ENCODE measurements at places on chromosomes 2 and 18. TPM values are rescaled to one million over a fixed set of nuclear protein-coding genes. Genes with fewer than 3 reads are reported as not detected.

Gene CRACDL
- total RNA-seq = 1.0 TPM

DNA sequence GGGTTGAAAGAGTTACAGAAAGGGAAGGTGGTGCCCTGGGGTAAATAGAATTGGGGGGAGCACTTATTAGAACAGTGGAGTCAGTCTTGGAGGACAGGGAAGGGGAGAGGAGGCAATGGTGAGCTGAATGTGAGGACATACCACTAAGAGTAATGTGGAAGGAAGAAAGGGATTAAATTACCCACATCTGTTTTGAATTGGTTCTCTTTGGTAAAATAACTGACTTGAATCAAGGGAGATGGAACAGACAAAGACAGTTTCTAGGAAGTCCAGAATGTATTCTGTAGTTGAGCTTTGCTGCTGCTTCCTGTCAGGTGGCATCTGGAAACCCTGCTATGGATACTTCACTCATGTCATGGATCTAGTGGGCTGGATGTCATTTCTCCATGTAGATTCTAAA, 6.7 kb downstream of the SETBP1 start:
- DNase-seq = no peak

DNA sequence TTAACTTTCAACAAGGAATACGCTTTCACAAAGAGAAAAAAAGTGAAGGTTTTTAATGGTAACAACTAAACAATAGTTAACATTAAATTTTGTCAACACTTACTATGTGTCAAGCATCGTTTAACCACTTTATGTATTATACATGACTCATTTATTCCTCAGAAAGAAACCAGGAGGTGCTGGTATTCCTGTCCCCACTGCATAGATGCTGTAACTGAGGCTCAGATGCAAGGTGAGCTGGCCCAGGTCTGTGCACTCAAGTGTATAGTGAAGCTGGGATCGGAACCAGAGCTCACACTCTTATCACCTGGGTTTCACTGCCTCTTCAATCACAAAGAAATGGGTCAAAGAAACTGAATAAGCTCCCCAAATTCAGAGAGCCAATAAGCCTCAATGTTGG, 16.5 kb downstream of the FBXO15 start:
- DNase-seq = no peak

- no peak for DNase-seq
These were observed 26.9 kb downstream of the ICA1L start for GRCh38 chr2:202844656-202845055.

GRCh38 chr2:205682971-205683501, 735 bp downstream of the NRP2 start:
- no peak for DNase-seq

- no peak for DNase-seq
These were observed 3.4 kb downstream of the CYP26B1 start for GRCh38 chr2:72144274-72144631.

Gene REG1B
- not detected for total RNA-seq

Gene EPB41L5
- 7.1 TPM for total RNA-seq

DNA sequence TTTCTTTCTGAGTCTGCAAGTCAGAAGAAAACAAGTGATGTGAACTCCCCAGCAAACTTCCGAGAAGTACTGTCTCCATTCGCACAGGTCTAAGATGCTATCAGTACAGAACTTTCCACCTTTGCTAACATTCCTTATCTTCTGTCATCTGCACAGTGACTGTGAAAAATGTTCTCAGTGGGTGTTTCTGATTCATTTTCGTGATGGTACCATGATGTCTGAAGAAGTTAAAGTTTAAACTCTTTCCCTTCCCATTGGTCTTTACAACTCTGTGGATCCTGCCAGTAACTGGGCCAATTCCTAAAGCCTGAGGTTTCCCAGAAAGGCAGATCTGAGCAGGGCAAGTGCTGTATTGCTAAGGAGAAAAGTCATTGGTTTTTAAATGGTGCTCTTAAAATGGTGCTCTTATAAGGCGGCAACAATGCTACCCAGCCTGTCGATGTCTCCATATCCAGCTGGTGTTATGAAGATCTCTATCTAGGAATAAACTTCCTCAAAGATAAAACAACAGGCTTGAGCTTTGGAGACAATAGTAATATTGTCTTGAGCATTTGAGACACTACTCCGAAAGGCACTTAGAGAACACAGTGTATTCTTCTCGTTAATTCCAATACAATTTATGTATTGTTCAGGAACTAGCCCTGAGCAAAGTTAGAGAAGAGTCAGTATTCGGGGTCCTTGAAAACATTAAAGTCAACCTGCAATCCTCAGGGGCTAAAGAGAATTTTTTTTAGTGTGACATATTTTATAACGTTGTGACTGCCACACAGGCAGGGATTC, 232.3 kb downstream of the OSR1 start:
- DNase-seq = peak; percentile 84

GRCh38 chr2:6916736-6917070, 509 bp upstream of the RNF144A start:
- no peak for DNase-seq

DNA sequence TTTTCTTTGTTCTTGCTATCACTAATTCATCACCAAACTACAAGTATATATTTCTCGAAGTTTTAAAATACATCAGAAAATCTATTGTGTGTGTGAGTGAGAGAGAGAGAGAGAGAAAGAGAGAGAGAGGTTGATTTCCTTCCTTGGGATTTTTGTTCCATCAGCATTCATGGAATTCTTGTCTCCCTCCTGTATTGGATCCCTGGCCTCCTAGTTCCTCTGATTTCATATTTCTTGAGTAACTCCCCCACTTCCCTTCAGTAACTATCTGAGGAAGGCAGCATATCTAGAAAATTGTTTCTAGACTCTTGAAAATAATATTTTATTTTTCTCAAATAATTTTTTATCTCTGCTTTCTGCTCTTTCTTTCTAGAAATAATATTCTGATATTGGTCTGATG, 13.3 kb upstream of the ACTR2 start:
- DNase-seq = no peak

Gene TMEM214
- total RNA-seq = 88.5 TPM

- no peak for DNase-seq
These were observed 107.3 kb downstream of the CABYR start for GRCh38 chr18:24246143-24246542.

DNA sequence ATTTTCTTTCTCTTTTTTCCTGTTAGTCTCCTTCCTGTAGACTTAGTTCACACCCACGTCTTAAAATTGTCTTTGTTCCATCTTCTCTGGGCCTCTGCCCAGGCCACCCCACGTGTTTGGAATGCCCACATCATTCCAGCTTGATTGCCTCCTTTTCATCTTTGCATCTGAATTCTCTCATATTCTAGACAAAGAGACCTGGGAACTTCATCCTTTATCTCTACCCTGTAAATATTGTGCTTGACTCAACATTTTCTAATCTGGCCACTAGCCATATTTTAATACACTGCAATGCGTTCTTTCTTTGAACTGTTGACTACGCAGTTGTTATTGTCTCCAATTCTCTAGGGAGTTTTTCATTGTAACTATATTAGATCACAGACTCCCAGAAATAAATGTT, 187.5 kb upstream of the NRXN1 start:
- no peak for DNase-seq

DNA sequence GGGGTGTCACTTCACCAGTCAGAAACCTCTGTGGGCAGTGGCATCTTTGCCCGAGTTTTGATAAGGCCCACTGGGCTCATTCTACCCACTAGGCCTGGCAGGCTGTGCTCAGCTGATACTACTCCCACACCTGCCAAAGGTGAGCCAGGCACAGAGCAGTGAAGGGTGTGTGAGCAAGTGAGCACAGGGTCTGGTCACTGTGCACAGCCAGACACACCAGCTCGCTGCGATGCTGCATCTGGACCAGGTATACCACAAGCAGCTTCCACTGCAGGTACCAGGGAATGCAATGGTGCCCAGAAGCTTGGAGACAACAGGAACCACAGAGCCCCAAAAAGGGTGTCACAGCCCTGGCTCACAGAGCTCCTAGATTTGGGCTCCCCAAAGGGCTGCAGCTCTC, 40.6 kb upstream of the CBLN2 start:
- DNase-seq = no peak

Gene C18orf54
- 3.4 TPM for total RNA-seq

Gene DIPK1C
- total RNA-seq = 17.3 TPM

Gene ARL4C
- total RNA-seq = 4.3 TPM

GRCh38 chr18:72122103-72122502, 422.0 kb downstream of the CBLN2 start:
- no peak for DNase-seq

DNA sequence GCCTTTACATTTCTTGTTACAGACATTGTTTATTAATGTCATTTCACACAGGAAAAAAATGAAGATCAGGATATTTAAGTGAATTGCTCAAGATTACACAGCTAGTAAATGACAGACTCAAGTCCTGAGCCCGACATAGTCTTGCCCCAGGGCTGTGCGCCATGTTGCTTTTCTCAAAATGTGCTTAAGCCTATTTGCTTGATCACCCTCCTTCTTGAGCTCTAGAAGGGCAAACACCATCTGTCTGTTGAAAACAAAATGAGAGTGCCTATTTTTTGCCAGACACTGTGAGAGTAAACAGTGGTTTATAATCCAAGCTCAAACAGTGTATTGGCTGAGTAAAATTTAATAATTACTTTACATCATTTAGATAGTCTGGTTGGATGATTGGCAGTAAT, 34.8 kb upstream of the HNMT start:
- DNase-seq = no peak

DNA sequence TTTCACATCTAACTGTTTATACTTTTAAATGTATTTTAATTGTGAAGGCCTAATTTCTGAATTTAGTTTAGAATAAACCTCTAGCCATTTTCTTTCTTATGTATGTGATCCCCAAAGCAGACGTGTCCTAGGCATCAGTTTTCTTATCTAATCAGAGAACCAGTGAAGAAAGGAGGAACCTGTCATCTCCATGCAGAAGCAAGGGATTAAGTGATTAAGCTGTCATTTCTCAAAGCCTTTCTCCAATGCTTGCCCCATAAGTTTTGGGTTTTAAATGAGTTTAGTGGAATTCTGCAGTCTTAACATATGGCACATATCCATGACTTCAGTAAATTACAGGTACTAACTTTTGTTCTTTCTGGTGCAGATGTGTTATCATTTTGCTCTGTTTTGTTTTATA, 190.4 kb downstream of the PLCL1 start:
- DNase-seq = no peak

Gene SCN7A
- not detected for total RNA-seq

Gene DSG2
- total RNA-seq = 42.4 TPM

DNA sequence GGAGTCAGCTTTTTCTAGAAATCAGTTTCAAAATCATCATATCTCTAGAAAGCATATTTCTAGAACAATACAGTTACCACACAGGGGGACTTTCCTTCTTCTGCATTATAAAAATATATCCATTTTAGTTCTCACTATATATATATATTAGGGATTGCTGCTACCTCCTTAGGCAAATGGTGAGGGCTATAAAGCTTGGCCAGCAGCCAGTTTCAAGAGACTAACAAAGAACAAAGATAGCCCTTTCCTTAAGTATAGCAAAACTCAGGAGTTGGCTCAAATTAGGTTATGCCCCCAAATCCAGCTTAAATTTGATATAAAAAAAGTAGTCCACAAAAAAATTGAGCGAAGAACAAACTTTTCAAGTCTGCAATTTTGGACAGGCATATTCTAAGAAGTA, 70.0 kb downstream of the EIF2AK3 start:
- peak; percentile 20 for DNase-seq

GRCh38 chr2:59568461-59568860, 985.0 kb downstream of the BCL11A start:
- no peak for DNase-seq

Gene ACMSD
- total RNA-seq = not detected

GRCh38 chr2:48779019-48779716, 23.6 kb upstream of the LHCGR start:
- DNase-seq = no peak

DNA sequence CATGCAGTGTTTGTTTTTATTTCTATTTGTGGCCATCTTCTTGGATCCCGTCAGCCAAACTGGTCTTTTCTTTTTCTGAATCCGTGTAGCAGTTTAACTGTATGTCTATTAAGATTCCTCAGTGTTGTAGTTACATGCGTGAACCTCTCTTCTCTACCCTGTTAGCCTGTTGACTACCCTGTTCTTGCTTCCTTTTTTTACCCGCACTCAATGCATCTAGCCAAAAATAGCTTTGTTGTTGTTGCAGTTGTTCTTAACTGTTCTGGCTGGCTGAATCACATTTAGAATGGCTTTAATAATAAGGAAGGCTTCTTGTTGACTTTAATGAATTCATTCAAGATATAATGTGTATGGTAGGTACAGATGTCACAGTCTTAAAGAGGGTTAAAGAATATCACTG, 137.1 kb downstream of the LCLAT1 start:
- no peak for DNase-seq

Gene GPC1
- 5.8 TPM for total RNA-seq

- DNase-seq = no peak
These were observed 7.7 kb downstream of the LPIN1 start for GRCh38 chr2:11753886-11754699.

Gene ZFP36L2
- 5.2 TPM for total RNA-seq

GRCh38 chr18:61699397-61700110, 193.3 kb downstream of the RNF152 start:
- DNase-seq = no peak

DNA sequence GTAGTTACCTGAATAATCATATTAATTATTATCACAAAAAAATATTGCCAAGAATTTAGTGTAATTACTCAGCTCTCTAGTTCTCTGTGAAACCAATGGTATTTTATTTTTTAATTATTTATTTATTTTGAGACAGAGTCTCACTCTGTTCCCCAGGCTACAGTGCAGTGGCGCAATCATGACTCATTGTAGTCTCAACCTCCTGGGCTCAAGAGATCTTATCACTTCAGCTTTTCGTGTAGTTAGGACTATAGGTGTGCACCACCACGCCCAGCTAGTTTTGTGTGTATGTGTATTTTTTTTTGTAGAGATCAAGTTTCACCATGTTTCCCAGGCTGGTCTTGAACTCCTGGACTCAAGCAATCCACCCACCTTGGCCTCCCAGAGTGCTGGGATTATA, 440.4 kb upstream of the CDH20 start:
- no peak for DNase-seq

DNA sequence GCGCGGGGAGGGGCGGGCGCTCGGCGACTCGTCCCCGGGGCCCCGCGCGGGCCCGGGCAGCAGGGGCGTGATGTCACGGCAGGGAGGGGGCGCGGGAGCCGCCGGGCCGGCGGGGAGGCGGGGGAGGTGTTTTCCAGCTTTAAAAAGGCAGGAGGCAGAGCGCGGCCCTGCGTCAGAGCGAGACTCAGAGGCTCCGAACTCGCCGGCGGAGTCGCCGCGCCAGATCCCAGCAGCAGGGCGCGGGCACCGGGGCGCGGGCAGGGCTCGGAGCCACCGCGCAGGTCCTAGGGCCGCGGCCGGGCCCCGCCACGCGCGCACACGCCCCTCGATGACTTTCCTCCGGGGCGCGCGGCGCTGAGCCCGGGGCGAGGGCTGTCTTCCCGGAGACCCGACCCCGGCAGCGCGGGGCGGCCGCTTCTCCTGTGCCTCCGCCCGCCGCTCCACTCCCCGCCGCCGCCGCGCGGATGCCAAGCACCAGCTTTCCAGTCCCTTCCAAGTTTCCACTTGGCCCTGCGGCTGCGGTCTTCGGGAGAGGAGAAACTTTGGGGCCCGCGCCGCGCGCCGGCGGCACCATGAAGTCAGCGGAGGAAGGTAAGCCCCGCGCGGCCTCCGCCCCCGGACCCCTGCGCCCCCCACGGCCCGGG, at the start of gene NFATC1:
Gene NFATC1 (plus strand): TSS at position 170 of the 644 bp plus-strand sequence. CDS start 295 bp downstream, at position 465.
- DNase-seq = peak; percentile 60

Measured in SK-MEL-5 (cell line).